ENCODE measurements at places on chromosomes 4 and X.

- no peak for DNase-seq
These were observed 24.8 kb upstream of the WDR19 start for GRCh38 chr4:39157520-39157919.

DNA sequence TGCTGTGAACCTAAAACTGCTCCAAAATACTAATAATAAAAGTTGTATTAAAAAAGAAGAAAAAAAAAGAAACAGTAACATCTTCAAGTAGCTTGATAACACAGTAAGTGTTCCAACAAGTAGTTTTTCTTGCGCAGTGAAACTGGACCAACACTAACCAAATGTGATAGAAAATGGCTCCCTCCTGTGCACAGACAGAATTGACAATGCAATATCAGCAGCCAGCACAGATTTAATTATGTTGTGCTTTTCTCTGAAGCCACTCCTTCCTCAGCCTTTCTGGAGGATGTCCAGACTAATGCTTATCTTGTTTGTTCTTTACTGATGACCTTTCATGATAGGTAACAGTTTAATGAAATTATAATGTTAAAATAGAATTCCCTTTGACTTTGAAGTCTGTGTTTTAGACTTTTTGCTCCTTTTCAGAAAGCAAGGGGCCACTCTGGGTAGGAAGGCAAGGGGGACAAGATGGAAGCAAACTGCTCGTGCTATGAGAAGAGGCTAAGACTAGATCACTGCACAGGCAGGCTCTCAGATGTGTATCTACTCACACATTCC, 147.1 kb upstream of the RPL34 start:
- no peak for DNase-seq

DNA sequence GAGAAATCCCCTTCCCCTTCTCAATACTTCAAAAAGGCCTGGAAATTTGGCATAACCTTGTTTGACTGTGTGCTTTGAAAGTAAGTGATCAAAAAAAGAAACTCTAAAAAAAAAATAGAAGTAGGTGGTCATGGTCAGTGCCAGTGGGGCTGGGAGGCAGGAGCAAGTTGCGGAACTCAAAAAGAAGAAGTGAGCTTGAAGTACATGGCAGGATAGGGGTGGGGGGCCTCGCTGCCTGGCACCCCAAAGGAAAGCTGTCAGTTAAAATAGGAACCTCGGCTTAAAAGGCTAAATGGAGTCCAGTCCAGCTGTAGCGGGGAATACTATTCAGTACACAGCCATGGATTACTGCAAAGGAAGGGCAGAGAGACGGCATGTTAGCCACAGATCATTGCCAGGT, 12.2 kb upstream of the NKRF start:
- DNase-seq, result no peak

DNA sequence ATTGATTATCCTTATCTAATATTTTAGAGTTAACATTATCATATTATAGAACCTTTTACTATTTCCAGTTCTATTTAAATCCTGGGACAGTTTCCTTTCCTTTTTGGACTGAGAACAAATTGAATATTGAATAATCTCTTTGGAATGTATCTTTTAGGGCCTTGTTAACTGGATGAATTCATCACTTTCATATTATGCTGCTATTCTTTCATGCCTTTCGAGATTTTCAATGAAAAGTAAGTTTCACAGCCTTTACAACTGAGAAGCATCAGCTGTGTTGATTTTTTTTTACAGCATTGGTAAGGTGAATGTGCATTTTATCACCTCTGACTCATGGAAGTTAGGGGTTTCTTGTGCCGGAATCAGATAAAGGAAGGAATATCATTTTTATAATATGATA, 39.6 kb downstream of the PDLIM5 start:
- peak; percentile 64 for DNase-seq

GRCh38 chrX:9271789-9272525, 192.9 kb upstream of the TBL1X start:
- peak; percentile 75 for DNase-seq

DNA sequence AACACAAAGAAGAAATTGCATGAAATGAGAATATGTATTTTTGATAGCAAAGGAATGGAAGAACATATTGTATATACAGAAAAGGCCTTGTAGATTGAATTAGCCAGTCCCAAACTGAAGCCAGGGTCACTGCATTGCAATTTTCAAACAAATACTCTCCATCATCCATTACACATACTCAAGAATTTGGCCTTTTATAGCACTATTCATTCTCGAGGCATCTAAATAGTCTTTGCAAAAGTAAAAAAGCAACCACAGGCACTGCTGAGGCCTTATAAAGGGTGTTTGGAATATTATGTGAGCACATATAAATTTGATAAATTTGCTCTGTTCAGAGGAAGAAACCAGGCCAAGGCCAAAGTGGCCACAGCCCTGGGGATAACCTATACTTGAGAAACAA, 123.0 kb downstream of the ZNF827 start:
- peak; percentile 35 for DNase-seq

GRCh38 chrX:19790829-19791228, 96.6 kb downstream of the SH3KBP1 start:
- DNase-seq, result no peak

GRCh38 chr4:158588777-158589176, 67.1 kb downstream of the RXFP1 start:
- no peak for DNase-seq

All from fibroblast of skin of right biceps (primary cell).